ENCODE measurements at places on chromosomes 1 and 21.

- DNase-seq: no peak
Measured at GRCh38 chr1:87331365-87332241, 2.9 kb downstream of the LMO4 start.

DNA sequence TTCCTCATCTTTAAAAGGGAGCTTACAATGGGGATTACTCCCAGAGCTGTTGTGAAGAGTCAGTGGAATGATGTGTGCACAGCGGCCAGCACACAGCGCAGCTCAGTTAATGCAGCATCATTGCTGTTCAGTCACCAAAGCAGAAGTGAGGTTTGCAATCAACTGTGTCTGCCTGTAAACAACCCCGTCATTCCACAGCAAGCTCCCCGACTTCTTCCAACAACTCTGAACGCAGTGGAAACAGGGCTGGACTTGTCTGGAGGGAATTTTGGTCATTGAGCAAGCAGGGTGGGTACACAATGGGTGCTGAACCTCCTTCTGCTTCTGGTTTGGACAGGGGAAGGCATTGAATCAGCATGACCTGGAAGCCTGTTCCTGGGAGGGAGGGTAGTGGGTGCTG is 347.4 kb downstream of the PTPRU start:
- no peak for DNase-seq

GRCh38 chr1:193685986-193686385 is 499.6 kb upstream of the B3GALT2 start:
- DNase-seq: no peak

DNA sequence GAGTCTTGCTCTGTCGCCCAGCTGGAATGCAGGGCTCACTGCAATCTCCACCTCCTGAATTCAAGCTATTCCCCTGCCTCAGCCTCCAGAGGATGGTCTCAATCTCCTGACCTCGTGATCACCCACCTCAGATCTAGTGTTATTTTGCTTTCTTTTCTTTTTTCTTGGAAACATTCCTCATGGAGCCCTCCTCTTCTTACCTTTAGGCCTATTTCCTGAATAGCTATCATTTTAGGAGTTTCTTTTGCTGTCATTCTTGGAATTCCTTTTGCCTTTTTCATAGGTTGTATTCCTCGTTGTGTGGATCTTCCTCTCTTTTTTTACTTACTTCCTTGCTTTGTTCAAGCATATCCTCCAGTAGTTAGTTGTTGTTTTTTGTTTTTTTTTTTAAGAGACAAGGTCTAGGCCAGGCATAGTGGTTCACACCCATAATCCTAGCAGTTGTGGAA is 173.8 kb downstream of the RASAL2 start:
- no peak for DNase-seq

DNA sequence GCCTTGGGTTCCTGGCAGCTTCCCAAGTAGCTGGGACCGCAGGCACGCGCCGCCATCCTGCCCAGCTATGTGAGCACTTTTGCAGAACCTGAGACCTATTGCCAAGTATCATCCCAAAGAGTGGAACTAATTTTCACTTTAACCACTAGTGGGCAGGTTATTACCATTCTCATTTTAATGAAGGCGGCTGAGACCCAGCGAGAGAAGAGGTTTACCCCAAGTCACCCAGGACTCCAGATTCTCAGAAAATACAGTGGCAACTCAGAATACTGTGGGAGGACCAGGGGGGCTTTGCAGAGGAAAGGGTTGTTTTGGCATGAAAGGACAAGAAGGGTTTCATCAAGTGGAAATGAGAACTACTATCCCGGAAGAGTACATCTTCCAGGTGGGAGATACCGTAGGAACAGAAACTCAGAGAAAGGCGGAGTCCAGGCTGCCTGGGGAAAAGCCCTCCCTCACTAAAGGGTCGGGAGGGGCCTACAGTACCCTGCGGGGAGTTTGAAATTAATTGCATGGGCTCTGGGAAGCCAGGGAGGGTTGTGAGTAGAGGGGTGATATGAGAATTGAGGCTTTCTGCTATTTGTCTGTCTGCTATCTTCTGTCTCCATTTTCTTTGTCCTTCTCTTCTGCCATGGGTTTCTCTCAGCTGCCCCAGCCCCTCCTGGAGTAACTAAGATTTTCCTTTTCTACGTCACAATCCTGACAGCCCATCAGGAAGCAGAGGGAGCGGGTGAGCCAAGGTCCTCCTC is 7.2 kb upstream of the SEMA4A start:
- no peak for DNase-seq

DNA sequence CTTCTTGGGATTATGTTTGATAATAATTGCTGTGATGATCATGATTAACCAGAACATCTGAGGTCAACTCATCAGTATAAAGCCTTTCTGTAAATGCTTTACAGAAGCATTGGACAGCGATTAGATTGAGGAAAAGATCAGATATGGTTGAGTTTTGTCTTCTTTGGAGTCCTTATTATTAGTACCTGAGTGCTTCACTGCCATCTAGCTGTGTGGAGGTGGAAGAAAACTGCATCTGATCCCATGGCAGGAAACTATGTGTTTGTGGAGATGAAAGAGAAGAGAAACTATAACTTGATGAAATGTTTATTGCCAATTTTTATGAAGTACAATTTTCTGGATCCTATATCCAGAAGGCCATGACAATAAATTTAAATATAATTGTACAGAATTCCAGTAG is 11.4 kb downstream of the FLG2 start:
- DNase-seq: no peak

GRCh38 chr1:30120245-30121000 is 603.0 kb downstream of the MATN1 start:
- DNase-seq: no peak

GRCh38 chr1:46394108-46394871 is at the start of gene FAAH:
Gene FAAH, plus strand, starts transcription at chr1:46394317. Its CDS starts 32 bp downstream, at chr1:46394349.
- DNase-seq: no peak

- DNase-seq: no peak
Measured at GRCh38 chr1:75087278-75087677, 46.9 kb upstream of the LHX8 start.

DNA sequence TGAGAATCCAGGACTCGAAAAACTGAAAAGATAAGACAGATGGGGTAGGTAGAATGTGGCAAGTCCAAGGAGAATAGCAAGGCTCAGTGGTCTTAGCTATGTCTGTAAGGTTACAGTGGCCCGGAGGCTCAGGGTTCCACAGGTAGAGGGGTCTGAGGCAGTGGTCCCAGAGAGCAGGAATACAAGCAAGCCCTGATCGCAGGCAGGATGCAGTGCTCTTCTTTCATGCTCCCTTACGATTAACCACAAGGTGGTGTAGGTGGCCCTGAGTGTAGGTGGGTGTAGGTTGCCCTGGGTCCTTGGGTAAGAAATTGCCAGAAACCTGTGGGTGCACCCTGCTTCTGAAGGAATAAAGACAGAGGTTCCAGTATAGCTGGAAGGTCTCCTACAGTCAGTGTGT is 99.1 kb upstream of the RAB3GAP2 start:
- DNase-seq: no peak

DNA sequence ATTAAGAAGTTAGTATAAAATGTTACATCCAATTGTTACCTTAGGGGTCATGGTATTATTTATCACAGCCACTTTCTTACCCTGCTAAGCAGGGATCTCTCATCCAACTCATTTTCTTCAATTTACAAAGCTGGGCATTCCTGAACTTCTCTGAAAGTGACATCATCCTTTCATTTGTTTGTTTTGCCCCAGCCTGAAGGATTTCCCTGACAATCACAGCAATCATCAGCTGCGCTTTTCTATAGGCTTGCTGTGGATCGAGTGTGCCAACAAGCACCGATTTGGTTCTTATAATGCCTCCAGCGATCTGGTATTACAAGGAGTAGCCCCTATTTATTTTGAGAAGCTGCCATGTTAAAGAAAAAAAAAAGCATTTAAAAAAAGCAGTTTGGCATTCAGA is 240.2 kb downstream of the USH2A start:
- DNase-seq: no peak

GRCh38 chr1:95437781-95438180 is 203.8 kb downstream of the RWDD3 start:
- DNase-seq: no peak

GRCh38 chr1:211327346-211327921 is 801 bp downstream of the TRAF5 start:
- DNase-seq: no peak

DNA sequence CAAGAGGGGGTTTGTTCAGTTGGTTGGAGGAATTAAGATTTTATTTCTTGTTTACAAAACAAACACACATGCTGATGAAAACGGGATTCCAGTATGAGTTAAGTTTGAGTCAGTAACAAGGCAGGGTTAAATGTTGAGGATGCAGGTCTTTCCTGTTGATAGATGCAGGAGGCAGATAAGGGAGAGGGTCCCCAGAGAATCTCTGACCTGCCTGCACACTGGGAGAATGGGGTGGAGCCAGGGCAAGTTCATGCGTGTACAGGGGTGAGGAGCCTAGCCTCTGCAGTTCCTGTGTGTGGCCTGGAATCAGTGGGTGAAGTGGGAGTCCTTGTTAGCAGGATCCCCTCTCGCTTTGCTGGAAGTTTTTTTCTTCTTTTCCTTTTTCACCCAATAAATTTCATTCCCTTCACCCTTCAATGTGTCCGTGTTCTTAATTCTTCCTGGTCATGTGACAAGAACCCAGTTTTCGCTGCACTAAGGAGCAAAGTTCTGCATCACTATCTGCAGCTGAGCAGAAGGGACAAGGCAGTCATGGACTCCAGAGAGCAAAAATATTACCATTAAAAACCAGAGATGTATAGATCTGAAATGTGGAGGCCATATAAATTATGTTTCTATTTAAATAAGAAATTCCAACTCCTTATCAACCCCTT is 69.9 kb upstream of the MARK1 start:
- no peak for DNase-seq

DNA sequence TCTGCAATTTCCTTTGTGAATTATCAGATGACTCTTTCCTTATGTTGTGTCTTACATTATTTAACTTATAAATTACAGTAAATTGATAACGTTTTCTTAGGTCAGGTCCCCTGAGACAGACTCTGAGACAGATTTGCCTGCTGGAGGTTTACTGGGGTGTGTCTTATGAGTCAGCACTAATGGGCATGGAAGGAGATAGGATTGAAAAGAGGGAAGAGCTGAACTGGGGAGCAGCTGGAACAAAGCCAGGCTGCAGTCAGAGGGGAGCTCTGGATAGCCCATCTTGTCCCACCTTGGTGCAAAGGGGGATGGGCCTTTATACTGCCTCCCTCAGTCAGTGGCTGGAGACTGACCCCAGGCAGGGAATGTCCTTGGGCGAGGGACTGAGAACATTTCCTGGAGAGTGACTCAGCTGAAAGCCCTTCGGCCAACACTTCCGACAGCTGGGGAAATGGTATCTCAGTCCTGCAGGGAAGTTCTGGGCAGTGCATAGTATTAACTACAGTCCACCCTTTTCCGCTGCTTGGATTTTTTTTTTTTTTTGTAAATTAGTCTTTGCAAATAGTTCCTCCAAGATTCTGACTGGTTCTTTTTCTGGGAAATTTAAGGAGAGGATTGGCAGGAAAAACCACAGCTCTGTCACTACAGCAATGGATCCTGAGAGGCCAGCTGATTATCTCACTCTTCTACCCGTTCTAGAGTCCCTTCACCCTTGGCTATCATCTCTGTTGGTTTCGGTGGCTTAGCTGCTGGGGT is 39.1 kb upstream of the CDC42BPA start:
- DNase-seq: no peak

DNA sequence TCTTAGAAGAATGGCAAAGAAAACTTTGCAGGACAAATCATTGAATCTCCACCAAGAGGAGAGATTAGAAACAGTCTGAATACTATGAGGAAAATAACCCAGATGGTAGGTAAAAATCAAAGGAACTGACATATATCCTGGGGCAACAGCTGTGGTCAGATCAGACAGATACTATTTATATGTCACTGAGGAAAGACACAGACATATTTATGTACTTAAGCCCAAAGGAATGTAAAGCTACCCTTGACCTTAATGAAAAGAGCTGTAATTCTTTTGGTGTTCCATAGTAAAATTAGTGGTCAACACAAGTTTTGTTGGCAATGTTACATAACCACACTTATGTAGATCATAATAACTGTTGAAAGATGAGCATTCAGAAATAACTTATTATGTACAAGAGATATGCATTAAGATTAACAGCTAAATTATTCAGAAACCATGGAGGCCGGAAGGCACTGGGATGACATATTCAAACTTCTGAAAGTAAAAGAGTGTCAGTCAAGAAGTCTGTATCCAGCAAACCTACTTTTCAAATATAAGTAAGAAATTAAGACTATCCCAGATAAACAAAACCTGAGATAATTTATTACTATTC is 166.1 kb upstream of the SAMSN1 start:
- DNase-seq: no peak

GRCh38 chr1:154639876-154640275 is 31.9 kb upstream of the ADAR start:
- DNase-seq: no peak

DNA sequence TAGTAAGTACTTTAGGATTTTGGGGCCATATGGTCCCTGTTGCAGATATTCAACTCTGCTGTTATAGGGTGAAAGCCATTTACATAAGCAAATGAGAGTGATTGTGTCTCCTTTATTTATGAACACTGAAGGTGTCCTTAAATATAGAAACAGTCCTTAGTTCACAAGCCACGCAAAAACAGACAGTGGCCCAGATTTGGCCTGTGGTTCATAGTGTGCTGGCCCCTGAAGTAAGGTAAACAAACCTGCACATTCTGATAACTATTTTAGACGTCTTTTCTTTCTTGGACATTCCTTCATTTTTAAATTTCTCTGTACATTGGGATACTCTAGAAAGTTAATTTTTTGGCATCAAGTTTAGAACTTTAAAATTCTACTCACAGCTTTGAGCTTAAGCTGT is 23.5 kb downstream of the RAP1A start:
- DNase-seq: no peak

DNA sequence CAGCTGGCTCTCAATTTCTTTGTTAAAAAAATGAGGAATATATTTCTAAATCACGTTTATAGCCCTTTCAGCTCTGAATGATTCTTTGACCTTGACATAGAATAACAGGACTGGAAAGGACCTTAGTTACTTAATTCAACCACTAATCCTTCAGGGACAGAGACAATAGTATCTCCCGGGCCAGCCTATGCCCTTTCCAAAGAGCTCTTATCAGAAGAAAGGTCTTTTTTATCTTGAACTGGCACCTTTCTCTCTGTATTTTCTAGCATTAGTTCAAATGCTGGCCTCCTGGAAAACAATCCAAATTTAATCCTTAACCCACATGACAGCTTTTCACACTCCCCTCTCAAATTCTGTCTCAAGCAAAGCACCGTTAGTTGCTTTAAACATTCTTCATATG is 44.8 kb upstream of the FBXO28 start:
- no peak for DNase-seq

DNA sequence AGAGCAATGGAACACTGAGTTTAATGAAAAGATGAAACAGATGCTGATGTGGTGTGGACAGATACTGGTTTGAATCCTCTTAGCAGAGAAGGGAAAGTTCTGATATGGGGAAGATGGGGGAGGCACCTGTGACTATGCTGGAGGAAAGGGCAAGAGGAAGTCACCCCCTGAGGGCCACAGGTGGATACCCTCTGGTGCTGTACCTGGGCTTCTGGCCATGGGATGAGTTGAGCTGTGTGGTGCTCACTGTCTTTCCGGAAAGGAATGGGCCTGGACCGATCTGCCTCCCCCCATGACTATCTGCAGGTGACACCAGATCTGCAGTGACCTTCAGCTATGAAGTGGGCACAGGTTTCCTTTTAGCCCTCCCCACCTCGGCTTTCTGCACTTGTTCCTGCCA is 52.4 kb downstream of the IER5 start:
- no peak for DNase-seq

Data from activated naive CD4-positive, alpha-beta T cell (primary cell).